ENCODE measurements at places on chromosomes 5 and 9. TPM values are rescaled to one million over a fixed set of nuclear protein-coding genes. Genes with fewer than 3 reads are reported as not detected.
A peak's percentile ranks its signal among the peaks of the same experiment; 100 is the strongest.

- peak overlapping the region; percentile 82 for H3K4me3 ChIP-seq
- peaks cover 4% of the 10 kb centered on the region for H3K27me3 ChIP-seq
These were observed 175.3 kb downstream of the SLF1 start for GRCh38 chr5:94793816-94794198.

DNA sequence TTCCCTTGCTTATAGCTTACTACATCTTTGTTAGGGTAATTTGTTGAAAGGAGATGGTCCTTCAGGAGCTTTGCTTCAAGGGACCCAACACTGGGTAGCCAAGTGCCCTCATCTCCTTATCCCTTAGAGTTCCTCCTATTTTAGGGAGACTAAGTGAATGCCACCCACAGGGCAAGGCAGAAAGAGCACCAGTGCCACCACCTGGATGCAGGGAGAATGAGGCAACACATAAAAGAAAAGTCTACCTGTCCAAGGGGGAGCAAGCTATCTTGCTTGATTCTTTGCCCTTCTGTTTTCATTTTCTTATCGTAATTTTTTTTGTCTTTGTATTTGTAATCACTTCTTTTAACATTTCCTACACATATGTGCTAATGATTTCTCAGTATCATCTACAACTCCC, 205.5 kb downstream of the NPR3 start:
- H3K4me3 ChIP-seq: no peak overlapping the region
- no peaks in the 10 kb centered on the region for H3K4me1 ChIP-seq
- no peak for ATAC-seq
- H3K27me3 ChIP-seq: no peaks in the 10 kb centered on the region
- no peaks in the 10 kb centered on the region for H3K36me3 ChIP-seq

DNA sequence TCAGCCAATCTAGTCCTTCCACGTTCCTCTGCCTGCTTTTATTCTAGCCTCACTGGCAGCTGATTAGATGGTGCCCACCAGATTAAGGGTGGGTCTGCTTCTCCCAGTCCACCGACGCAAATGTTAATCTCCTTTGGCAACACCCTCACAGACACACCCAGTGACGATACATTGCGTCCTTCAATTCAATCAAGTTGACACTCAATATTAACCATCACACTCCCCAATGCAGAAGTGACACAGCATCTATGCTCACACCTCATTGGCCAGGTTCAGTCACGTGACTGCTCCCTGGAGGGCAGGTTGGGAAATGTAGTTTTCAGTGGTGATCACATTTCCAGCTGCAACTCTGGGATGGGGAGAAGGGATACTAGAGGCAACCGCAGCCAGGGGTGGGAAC, 13.0 kb downstream of the SUSD3 start:
- peak; percentile 45 for ATAC-seq
- peaks cover 26% of the 10 kb centered on the region for H3K4me1 ChIP-seq
- H3K36me3 ChIP-seq: peaks cover 29% of the 10 kb centered on the region
- peak overlapping the region; percentile 64 for H3K27ac ChIP-seq
- no peak overlapping the region for H3K4me3 ChIP-seq

DNA sequence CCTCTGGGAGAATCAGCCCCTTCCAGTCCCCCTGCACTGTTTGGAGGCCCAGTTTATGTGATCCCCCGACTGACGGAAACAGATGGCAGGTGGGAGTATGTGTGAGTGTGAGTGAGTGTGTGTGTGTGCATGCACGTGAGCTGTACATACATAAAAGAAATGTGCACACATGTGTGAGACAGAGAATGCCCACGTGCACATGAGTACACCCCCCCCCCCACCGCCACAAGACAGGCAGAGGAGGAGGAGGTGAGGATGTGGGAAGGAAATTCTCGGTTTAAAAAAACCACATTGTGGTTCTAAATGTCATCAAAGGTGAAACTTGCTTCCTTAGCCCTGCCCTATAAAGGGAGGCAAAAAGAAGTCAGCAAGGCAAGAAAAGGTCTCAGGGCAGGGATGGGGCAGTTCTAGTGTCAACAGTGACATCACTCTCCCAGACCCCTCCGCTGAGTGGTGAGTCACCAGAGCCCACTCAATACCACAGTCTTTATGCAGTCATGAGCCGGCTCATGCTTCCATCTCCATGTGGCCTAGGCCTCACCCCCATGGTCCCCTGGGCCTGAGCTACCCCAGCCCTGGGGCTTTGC, 79.2 kb upstream of the HSPA9 start:
- peak overlapping the region; percentile 54 for H3K4me3 ChIP-seq
- H3K36me3 ChIP-seq: peaks cover 6% of the 10 kb centered on the region
- ATAC-seq: peak; percentile 98
- peak overlapping the region; percentile 81 for H3K27ac ChIP-seq
- H3K27me3 ChIP-seq: peaks cover 61% of the 10 kb centered on the region

Gene TRMO
- total RNA-seq: 21.3 TPM
